ENCODE measurements at places on chromosomes 2 and 18. TPM values are rescaled to one million over a fixed set of nuclear protein-coding genes. Genes with fewer than 3 reads are reported as not detected.

GRCh38 chr18:67636597-67637385, 120.3 kb upstream of the DSEL start:
- no peak for DNase-seq

GRCh38 chr18:58231930-58232329, 187.9 kb downstream of the NEDD4L start:
- no peak for DNase-seq

GRCh38 chr2:240560084-240560479, at the start of gene DUSP28:
TSS of gene DUSP28 (plus strand) at chr2:240560357. CDS start at chr2:240560685, 328 bp downstream.
- peak; percentile 51 for DNase-seq

GRCh38 chr2:155310589-155310988, 612.1 kb downstream of the KCNJ3 start:
- no peak for DNase-seq

DNA sequence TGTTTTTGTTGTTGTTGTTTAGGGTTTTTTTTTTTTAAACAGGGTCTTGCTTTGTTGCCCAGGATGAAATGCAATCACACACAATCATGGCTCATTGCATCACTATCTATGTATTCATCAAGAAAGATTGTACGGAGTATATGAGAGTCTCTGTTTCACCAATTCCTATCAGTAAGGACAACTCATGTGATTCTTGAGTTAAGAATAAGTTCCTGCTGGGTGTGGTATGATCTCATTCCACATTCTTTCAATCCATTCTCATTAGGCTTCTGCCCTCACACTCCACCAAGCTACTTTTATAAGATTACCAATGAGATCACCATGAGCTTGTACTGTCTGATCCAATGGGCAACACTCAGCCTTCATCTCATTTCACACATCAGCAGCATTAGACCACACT, 9.1 kb upstream of the AP1S3 start:
- no peak for DNase-seq

GRCh38 chr18:59655676-59656075, 41.5 kb downstream of the CCBE1 start:
- no peak for DNase-seq

The SUMO1 gene
- total RNA-seq = 112 TPM
